NCI-H2029 (cell line): ENCODE measurements at places on chromosomes 6 and 20.

DNA sequence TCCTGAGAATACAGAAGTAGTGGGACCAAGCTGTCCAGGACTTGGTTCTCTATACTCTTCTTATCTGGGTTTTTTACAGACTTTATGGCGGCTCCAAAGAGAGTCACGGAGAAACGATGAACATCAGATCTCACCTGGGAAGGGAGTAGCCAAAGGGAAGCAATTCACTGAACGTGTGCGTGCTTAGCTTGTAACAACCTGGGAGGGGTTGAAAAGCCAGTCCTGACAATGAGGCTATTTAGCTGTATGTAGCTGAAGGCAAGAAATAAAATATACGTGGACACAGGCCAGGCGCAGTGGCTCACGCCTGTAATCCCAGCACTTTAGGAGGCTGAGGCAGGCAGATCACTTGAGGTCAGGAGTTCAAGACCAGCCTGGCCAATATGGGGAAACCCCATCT is 18.2 kb upstream of the RBL1 start:
- DNase-seq = no peak

DNA sequence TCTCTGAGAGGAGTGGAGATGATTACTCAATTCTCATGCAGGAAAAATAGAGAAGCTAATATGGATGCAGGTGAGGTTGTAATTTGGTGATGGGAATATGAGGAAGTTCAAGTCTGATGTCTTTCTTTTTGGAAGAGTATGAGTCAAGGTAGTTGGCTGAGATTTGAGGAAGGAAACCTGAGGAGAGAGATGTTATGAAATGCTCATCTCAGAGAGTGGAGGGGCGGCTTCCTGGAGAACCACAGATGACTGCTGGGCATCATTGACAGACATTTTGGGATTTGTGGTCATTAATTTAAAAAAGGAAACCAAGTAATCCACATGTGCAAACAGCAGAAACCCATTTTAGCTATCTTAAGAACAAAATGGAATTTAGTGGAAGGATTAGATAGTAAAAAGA is 72.5 kb upstream of the UST start:
- DNase-seq = no peak

GRCh38 chr20:34374209-34374760 is 11.2 kb downstream of the ITCH start:
- no peak for DNase-seq

DNA sequence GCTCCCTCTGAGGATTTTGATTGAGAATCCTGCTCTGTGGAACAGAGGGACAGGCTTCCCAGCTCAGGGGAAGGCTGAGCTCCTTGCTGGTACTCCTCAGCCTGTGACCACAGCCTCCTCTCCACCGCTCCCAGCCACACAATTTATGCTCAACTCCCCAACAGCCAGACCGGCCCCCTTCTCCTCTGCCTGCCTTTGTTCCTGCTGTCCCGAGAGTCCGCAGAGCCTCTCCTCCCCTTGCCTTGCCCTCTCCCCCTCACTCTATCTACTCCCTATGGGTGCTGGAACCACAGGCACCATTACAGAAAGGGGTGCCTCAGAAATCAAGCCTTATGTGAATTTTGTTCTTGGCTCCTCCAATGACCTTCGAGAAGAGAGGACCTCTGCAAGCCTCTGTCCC is 15.9 kb downstream of the MAP1LC3A start:
- no peak for DNase-seq

- DNase-seq = no peak
Measured at GRCh38 chr6:18330548-18331081, 56.5 kb upstream of the RNF144B start.

GRCh38 chr6:127192911-127193541 is 73.6 kb upstream of the RNF146 start:
- DNase-seq = no peak

DNA sequence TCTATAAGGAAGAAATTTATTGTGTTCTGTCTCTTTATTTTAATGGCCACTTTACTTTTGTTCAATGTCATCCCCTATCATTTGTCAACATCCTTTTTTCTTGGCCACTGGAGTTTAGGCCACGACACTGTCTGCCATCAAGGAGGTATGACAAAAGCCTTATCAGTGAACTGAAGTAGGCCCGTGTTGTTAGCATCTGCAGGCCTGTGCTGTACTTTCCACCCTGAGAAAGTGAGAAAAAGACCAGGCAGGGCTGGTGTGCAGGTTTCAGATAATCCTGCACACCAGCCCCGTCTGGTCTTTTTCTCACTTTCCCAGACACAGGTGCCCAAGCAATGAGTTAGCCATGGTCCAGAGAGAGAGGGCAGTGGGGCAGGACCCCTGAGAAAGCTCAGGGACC is 57.6 kb downstream of the GOPC start:
- DNase-seq = peak; percentile 54

DNA sequence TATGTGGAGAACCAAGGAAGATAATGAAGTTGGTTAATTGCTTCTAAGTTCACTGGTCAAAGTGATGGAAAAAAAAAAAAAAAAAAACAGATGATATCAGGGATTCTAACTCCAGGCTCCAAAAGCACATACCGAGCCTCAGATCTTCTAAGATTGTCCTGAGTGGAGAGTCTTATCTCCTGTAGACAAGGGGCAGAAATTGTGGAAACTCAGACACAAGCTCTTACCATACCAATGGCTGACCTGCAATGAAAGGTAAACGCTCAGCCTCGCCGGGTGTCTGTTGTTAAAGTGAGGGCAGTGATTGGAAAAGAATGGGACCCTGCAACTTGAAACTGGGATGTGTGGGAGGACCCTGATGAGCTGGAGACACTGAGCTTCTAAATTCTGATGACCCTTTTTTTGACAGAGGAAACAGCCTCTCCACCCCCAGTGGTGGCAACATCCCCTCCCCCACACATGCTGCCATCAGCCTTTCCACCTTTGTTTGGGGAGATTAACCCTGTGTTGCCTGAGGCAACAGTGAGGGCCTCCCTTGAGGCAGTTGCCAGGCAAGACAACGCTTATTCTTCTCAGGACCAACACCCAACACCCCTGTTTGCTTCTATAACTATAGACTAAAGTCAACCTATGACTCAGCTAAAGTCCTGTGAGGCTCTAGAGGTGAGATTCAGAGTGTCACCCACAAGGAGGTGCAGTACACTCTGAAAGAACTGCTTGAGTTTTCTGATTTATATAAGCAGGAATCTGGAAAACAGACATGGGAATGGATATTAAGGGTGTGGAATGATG is 154.0 kb downstream of the THBS2 start:
- DNase-seq = no peak

GRCh38 chr20:56171087-56172012 is 77.2 kb upstream of the MC3R start:
- no peak for DNase-seq

GRCh38 chr6:32133786-32134185 is 3.7 kb upstream of the FKBPL start:
- no peak for DNase-seq

DNA sequence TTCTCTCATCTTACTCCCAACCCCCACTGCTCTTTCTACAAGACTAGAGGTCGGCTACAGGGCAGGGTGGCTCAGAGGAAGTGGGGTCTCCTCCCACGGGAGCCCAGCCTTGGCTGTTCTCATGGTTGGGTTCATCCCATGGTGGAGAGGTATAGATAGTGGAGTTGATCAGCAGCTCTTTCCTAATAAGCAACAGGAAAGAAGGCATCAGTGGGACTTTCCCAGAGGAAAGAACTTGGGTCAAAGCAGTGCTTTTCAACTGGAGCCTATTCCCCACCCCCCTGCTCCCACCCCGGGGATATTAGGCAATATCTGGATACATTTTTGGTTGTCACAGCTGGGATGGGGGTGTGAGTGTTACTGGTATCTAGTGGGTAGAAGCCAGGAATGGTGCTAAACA is 200.9 kb downstream of the NFATC2 start:
- no peak for DNase-seq

DNA sequence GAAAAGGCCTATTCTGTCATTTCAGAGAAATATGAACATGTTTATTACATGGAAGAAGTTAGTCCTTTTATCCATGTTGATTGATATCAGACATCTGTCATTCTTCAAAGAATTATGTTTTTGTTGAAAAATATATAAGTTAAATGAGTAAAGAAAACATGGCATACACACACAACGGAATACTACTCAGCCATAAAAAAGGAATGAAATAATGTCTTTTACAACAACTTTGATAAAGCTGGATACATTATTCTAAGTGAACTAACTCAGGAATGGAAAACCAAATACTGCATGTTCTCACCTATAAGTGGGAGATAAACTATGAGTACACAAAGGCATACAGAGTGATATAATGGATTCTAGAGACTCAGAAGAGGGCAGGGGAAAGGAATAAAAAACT is 9.3 kb downstream of the FKBP5 start:
- no peak for DNase-seq
